ENCODE measurements at places on chromosomes 5 and 9.
A peak's percentile ranks its signal among the peaks of the same experiment; 100 is the strongest.

DNA sequence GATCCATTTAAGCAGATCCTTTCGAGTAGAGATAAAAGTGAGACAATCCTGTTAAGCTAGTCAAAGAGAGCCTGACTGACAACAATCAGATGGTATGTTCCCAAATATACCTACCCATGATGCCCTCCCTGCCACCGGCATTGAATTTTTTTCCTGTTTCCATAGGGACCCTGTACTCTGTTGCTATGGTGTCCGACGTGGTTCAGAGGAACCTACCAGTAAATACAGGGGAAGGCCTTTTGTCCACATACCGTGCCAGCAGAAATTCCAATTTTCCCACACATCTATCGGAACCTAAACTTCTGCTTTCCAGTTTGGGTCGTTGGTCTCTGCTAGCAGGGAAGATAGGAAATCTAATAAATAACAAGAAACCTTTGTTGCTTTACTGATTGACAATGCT, 64.7 kb downstream of the MEGF10 start:
- DNase-seq, result no peak

- DNase-seq, result no peak
These were observed 123.5 kb downstream of the APBA1 start for GRCh38 chr9:69548681-69549080.

DNA sequence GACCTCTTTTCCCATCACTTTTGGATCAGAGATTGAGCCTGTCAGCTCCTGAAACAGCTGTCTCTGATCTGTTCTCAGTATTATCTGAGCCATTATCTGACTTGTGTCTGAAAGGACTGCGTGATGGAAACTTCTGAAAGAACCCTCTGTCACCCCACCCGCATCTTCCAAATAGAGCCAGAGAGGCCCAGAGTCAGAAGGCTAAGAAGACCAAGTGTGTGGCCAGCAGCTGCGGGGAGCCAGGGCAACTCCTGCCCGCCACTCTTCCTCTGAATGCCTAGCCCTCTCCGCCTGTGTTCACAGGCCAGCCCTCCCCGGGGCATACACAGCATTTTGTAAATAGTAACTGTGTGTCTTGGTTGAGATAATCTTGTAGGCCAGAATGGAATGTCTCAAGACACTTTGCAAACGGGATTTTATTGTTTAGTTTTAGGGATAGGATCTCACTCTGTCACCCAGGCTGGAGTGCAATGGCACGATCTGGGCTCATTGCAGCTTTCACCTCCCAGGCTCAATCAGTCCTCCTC, 92.7 kb downstream of the AOPEP start:
- DNase-seq, result no peak

DNA sequence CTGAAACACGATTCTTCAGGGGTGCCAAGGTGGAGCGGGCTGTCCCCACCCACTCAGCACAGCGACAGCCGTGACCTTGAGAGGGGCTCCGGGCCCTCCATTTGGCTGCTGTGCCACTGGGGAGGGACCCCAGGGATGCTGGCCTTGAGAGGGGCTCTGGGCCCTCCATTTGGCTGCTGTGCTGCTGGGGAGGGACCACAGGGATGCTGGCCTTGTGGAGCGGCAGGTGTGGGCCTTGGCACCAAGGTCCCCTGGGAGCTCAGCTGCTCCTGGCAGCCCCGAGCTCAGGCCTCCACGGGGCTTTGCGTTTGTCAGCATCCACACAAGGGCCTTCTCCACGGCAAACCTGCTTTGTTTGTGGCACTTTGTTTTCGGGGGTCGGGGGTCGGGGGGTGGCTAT, 137.6 kb upstream of the LPCAT1 start:
- DNase-seq, result no peak

- no peak for DNase-seq
These were observed 10.6 kb downstream of the IRX1 start for GRCh38 chr5:3606121-3606831.

DNA sequence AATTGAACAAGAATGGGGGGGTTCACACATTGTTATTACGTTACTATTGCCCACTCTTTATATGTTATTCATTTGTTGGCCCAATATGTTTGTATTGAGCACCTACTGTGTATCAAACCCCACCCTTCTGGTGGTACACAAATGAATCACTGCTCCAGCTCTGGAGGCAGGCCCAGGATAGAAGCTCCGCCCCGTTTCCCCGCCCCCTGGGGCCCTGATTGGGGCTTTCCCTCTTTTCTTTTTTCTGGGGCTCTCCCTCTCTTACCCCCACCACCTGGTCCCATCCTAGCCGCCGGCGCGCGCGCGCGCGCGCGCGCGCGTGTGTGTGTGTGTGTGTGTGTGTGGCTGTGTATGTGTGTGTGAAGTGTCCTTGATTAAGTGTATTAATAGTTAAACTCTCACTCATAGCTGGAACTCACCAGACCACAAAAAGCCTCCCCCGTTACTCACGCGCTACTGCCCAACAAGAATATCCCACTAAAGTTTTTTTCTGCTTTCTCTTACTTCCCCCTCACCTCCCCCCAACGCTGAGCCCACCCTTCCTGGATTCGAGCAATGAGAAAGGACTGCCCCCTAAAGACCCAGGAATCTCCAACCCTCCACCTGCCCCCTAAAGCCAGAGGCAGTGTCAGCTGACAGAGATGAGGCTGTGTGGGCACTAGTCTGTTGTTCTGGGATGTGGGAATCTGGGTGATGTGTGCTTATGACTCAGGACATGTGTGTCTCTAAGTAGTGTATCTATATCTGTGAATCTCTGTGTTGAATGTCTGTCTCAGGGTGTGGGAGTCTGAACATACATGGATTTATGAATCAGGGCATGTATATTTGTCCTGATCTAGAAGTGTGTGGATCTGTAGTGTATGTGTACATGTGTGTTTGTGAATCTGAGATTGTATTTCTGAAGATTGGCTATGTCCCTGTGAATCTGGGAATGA, 4.0 kb downstream of the CXXC5 start:
- peak; percentile 44 for DNase-seq

DNA sequence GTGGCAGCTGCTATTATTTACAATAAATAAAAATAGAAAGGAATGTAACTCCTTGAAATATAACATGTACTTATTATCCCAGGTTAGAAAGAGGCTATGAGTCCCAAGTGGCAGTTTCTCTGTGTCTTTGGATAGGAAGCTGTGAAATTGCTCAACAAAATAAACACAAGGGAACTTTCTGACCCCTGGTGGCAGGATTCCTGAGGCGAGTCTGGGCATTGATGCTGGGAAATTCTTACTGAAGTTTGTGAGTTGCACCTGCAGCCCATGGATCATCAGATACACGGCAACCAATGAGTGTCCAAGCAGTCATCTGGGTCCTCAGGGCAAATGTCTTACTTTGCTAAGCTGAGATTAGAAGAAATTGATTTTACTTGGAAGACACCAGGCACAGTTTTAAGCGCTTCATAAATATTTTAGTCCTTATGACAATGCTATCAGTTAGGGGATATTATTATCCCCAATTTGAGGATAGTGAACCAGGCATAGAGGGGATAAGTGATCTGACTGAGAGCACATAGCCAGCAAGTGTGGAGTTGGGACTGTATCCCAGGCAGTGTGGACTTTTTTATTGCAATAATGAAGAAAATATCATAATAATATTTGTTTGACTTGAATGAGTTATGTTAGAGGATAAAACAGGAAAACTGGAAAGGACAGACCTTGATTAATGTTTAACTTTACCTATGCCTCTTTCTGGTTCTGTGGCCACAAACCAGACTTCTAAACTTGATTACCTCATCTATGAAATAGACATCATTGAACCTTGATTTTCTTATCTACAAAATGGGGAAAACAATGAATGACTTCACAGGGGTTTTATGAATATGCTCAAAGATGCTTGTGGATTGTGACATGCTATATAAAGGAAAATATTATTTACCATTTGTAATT, 265.5 kb upstream of the ADAMTSL1 start:
- DNase-seq, result no peak

- DNase-seq, result no peak
These were observed 1.2 kb downstream of the TEX10 start for GRCh38 chr9:100351508-100351907.

GRCh38 chr5:178554311-178554710, 35.9 kb downstream of the COL23A1 start:
- DNase-seq, result no peak

- no peak for DNase-seq
These were observed 24.0 kb downstream of the ENC1 start for GRCh38 chr5:74616236-74617146.

DNA sequence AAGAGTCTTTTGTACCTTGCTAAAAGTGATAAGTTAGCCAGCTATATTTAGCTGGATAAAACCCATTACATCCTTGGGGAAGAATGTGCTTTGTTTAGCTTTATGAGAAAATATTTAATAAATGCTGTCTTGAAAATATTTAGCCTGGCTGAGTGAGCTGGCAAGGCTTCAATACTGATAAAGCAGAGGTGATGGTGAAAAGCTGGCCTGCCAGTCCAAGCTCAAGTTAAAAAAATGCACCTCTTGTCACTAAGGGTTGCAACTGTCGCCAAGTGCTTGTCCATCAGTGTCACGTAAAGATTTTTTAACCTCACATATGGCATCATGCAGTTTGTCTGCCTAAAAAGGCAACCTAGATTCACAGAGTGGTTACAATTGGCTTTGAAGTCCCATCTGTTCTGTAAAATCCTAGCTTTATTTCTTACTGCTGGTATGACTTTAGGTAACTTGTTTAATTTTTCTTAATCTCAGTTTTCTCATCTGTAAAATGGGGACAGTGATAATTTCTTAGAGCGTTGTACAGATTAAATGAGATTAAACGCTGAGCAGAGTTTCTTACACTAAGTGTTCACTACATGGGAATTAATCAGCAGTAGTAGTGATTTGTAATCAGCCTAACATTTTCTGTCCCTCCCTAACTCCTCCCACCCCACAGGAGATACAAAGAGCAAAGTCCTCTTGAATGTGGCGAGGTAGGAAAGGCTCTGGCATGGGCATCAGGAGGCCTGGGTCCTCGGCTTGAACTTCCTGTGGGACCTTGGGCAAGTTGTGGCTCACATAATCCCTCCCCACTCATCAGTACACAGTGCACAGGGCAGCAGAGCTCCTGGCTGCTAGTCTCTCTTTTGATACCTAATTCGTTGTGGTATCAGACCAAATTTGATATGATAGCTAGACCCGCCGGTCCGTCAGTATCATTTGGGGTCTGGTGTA, 48.7 kb downstream of the PIK3R1 start:
- no peak for DNase-seq

GRCh38 chr5:36444582-36445418, 143.1 kb upstream of the RANBP3L start:
- DNase-seq, result no peak

- DNase-seq, result no peak
These were observed 66.4 kb upstream of the SPRY4 start for GRCh38 chr5:142391058-142391845.

- no peak for DNase-seq
These were observed 49.1 kb downstream of the ADCY2 start for GRCh38 chr5:7445068-7445467.

- DNase-seq, result no peak
These were observed 7.3 kb downstream of the DAPK1 start for GRCh38 chr9:87504938-87505337.

DNA sequence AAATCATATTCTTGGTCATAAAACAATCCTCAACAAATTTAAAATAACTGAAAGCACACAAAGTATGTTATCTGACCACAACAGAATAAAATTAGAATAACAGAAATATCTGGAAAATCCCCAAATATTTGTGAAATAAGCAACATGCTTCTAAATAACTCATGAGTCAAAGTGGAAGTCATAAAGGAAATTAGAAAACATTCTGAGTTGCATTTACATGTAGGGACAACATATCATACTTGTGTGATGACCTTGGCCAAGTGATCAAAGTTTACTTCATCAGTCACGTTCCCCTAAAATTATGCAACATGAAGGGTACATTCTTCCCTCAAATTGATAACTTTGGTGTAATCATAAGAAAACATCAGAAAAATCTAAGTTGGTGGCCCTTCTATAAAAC, 64.7 kb downstream of the CSF2 start:
- no peak for DNase-seq

DNA sequence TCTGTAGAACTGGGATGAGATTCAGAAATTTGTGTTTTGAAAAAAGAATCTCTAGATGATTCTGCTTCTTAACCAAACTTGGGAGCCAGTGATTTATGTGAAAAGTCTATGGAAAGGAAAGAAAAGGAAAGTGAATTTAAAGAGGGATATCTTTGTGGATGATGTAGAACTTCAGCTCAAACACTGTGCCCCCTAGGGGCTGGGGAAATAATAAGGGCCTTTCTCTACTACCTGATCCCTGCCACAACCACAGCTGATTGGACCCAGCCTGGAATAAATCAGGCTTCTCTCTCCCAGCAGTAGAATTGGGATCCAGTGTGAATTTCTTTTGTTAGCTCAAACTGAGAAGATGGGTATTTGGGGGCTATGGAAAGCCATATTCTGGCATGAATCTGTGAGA, 155.0 kb downstream of the PRELID2 start:
- no peak for DNase-seq

GRCh38 chr9:129416821-129417539, 203.9 kb downstream of the C9orf50 start:
- DNase-seq, result no peak
